ENCODE measurements at places on chromosomes 13 and 19. TPM values are rescaled to one million over a fixed set of nuclear protein-coding genes. Genes with fewer than 3 reads are reported as not detected.

PLVAP gene
- total RNA-seq = 22.9 TPM

STAP2 gene
- total RNA-seq = 4.2 TPM

SIX5 gene
- 26.1 TPM for total RNA-seq

CYP2A6 gene
- not detected for total RNA-seq

C19orf47 gene
- 215 TPM for total RNA-seq

VSTM2B gene
- not detected for total RNA-seq

ZNF285 gene
- 5.5 TPM for total RNA-seq

SERPINE3 gene
- not detected for total RNA-seq

COX6B1 gene
- total RNA-seq = 1,553 TPM

MED29 gene
- total RNA-seq = 22.2 TPM

ZNF225 gene
- total RNA-seq = 2.6 TPM

DNA sequence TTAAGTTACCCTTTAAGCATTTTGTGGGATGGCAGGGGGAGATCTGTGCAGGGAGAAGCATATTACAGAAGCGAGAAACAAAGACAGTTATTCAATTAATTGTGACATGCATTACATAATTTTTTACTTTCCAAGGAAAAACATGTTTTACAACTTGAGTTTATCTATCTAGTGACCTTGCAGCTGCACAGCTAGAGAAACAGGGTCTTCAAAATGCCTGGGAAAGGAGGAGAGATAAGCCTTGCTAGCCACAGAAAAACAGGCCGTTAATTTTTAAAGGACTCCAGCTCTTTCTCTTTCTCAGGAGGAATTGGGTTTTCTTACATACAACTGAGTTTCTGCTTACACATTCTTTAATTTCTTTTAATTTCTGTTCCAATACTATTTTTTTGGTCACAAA, 14.8 kb upstream of the ZNF431 start:
- DNase-seq = no peak

DNA sequence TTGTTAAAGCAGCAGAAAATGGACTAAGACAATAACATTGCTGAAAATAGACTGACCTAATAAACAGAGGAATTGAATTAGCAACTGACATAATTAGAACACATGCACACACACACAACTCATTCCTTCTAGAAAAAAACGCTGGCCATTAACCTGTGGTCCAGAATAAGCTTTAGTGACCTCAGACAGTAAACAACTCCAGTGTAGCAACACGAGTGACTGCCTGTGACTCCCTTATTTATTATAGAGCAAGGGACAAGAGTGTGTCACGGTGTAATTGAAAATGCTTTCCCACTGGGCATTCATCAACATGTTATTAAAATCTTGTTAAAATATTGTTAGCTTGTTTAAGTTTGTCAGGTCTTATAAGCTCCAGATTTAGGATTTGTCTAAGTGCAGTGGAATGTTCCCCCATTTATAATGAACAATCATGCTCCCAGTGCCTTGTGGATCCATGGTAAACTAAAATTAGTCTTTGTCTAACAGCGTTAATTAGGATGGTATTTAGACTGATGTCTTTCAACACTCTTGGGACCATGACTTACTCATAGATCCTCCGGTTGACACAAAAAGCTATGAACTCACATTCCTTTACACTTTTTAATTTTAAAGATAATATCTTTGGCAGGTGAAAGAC, 111.7 kb upstream of the IRS2 start:
- DNase-seq = no peak

DNA sequence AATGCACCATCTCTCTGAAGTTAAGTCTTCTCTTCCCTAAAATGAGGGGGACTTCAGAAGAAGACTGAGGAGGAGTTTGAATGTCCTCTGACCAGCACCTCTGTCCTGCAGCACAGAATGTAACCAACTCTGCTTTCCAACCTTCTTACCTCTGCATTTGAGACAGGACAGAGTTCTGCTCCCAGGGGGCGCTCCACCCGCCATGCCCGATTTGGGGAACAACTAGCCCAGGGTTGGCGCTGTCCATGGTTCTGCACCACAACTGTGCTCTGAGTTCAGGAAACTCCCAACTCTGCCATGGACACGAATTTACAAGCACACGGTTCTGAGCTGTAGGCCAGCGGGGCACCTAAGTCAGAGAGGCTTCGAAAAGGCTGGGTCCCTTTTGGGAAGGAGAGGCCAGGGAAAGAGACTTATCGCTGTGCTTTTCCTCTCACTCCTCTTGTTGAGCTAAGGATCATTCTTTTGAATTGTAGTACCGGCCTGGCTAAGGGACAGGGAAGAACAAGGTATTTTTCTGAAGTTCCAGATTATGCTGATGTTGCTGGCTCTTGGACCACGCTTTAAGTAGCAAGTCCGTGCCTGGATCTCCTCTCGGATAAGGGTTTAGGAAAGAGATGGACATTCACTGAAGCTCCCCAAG, 22.2 kb downstream of the SIGLEC5 start:
- DNase-seq = peak; percentile 86

DNA sequence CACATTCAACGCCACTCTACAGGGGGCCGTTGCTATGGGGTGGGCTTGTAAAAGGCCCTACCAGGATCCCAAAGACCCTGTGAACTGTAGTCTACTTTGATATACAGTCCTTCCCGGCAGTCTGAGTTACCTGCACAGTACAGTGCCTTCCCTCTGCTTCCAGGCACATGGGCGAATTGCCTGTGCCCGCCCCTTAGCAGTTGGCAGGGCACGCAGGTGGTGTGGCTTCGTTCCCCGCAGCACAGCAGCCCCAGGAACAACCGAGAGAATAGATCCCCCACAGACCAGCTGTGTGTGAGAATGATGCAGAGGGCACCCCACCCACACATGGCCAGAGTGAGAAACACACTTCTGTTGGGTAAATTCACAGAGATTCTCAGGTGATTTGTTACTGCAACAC, 60.6 kb downstream of the MRPL57 start:
- no peak for DNase-seq

GRCh38 chr19:42348211-42348610, 22.8 kb downstream of the MEGF8 start:
- no peak for DNase-seq

DNA sequence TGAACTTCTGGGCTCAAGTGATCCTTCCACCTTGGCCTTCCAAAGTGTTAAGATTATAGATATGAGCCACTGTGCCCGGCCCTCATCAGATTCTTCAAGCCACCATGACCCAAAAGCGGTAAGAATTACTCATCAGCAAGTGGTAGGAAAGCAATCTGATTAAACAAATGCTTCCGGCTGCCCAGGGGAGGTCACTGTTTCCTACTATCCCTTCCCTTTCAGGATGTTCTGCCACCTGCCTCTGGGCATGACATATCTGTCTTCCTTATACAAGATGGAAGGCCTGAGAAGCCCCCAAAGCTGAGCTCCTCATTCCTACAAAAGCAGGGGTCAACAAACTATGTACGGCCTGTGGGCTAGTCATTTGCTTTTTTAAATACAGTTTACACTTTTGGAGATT, 7.0 kb downstream of the ABHD8 start:
- DNase-seq = no peak

DNA sequence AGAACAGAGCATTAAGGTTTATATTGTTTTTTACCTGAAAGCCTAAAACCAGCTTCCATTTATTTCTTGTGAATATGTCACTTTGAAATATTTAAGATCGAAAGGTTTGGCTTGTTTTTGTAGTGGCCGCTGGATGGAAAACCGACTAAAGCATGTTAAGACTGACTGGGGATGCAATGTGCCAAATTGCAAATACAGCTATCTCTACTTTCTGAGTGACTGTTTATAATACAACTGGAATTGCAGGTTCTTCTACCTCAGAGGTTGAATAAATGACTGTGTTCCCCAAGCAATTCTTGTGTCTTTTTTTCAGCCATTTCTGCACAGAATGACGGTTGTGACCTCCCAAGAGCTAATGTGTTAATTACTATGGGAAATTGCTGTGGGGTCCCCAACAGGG, 50.0 kb upstream of the TMTC4 start:
- no peak for DNase-seq

DNA sequence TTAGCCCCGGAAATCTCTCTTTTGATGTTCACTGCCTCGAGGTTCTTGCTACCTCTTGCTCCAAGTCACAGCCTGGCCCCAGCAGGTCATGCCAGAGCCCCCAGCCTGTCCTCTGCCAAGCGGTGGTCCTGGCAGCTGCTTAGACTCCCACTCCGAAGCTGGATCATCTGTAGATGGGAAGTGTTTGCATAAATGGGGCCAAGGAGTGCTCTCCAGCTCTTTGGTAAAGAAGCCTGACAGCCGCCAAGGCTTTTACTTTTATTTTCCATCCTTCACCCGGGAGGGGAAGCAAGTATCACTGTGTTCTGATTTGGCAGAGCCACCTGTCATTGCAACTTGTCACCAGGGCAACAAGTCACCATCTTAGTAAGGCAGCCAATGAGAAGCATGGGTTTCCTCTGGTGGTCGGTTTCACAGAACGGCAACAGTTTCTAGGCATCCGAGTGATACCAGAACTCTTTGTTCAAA, 10.6 kb upstream of the RETN start:
- no peak for DNase-seq

- DNase-seq = no peak
Measured at GRCh38 chr13:97266772-97267417, 44.8 kb downstream of the MBNL2 start.

- peak; percentile 87 for DNase-seq
Measured at GRCh38 chr13:80131204-80131603, 209.7 kb downstream of the SPRY2 start.

- DNase-seq = no peak
Measured at GRCh38 chr13:35694549-35695447, 218.3 kb upstream of the MAB21L1 start.

DNA sequence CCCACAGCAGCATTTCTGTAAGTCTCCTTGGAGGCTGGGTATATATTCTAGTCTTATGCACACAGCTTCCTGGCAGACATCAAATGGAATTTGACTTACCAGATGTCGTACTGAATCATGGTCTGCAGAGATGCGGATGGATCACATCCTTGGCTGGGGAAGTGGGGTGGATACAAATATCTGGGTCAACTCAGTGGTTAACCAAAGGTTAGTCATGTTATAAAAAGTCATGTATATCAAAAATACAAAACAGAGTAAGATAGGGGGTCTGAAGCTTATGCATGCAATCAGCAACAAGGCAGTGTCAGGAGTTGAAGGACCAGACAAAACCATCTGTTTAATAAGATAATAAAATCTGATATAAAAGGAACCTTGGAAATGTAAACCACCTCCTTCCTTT, 61.9 kb downstream of the WASF3 start:
- DNase-seq = no peak

DNA sequence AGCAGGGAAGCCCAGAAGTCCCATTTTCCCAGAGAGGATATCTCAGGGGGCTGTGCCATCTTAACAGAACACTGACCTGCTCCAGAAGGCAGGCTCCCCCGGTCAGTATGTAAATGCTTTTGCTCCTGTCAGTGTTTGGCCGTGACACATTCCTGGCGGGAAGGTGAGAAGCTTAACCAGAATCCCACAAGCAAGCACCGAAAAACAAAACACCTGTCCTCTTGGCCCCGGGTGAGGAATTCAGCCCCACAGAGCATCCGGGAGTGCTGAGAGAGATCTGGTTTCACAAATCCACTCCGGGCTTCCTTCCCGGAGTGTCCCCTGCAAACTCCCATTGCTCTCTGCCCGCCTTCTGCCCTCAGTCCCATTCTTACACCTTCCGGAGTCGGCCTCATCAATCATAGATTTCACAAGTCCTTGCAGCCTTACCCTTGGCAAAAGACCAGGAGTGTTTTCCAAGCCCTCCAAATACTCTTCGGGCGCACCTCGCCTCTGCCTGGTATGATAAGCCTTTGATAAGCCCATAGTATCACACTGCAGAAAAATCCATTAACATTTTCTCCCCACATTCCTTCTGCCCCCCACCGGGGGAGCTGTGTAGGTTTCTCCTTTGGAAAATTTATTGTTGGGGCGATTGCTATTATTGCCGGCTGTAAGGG, 12.2 kb downstream of the TPM4 start:
- no peak for DNase-seq

DNA sequence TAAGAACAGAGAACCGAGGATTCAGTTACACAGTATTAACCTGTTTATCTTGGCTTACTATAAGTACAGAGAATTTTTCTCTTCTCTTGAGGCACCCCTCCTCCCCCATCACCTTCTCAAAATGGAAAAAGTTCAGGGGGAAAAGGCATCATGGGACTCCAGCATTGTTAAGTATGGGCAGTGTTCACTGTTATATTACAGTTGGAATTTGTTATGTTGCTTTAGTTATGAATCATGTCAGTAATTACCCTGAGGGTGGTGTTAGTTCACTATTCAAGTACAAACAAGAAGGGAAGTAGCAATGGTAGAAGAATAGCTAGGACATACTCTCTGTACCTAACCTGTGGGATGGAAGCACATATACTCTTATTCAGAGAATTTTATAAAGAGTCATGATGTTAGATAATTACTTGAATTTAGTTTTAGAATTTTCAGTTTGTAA, 12.0 kb downstream of the LPAR6 start:
- DNase-seq = no peak

GRCh38 chr19:49954933-49955332, 6.0 kb downstream of the SIGLEC11 start:
- DNase-seq = no peak

DNA sequence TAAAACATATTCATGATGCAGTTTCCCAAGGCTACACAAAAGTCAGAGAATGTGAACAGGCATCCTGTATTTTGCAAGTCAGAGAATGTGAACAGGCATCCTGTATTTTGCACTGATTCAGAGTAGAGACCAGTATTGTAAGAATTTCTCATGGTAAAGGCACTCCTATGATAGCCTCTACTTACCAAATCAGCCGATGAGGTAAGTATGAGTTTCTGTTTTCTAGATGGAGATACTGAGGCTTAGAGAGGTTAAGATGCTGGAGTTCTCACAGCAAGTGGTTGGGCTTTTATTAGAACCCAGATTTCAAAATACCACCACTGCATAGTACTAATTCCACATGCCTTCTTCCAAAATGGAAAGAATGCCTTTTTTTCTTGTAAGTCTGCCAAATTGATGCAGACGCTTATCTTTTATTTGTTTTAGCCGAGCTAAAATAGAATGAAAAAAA, 12.3 kb downstream of the TPT1 start:
- DNase-seq = no peak

- no peak for DNase-seq
Measured at GRCh38 chr19:50894478-50895356, 16.5 kb downstream of the KLK4 start.

- DNase-seq = no peak
Measured at GRCh38 chr13:26985285-26985878, 186.2 kb downstream of the USP12 start.

DNA sequence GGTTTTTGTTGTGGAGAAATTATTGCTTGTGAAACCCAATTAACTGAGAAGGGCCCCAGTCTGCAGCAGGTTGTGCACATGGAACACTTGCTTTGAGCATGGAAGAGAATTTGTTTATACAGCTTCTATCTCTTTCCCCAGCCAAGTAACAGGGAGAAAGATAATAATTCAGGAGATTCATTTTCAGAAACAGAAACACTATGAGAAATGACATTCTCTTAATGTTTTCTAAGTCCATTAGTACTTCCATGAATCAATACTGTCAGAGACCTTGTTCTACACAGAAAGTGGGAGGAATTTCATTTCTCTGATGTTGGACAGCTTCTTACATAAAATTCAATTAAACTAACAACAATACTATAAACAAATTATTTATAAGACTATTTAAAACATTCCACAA, 446.3 kb downstream of the KLF12 start:
- DNase-seq = no peak

Data from left ventricle myocardium superior (tissue), 1 donor.